Skin of body (tissue), 3 donors: ENCODE measurements at places on chromosomes 13 and 19. TPM values are rescaled to one million over a fixed set of nuclear protein-coding genes. Genes with fewer than 3 reads are reported as not detected.

TICAM1 gene
- total RNA-seq: 3.6 TPM

BRCA2 gene
- total RNA-seq: 5.6 TPM

GRCh38 chr13:105084931-105085330 is 1450.5 kb downstream of the EFNB2 start:
- DNase-seq: no peak

RGS9BP gene
- total RNA-seq: 0.89 TPM

DNA sequence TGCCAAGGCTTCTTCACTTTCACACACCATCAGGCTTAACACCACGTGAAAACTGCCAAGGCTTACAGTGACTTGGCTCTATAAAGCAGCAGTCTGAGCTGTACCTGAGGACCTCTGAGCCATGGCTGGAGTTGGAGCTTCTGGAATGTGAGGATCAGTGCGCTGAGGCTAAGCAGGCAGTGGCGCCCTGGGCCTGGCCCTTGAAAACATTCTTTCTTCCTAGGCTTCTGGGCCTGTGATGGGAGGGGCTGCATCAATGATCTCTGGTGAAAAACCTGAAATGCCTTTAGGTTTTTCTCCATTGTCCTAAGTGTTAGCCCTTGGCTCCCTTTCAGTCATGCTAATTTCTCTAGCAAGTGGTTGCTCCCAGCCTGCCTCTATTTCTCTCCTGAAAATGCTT is 192.5 kb upstream of the PCDH20 start:
- DNase-seq: no peak

GRCh38 chr13:62246581-62246980 is 830.9 kb upstream of the PCDH20 start:
- no peak for DNase-seq

- no peak for DNase-seq
These were observed 230.2 kb downstream of the TDRD3 start for GRCh38 chr13:60627071-60627686.

DNA sequence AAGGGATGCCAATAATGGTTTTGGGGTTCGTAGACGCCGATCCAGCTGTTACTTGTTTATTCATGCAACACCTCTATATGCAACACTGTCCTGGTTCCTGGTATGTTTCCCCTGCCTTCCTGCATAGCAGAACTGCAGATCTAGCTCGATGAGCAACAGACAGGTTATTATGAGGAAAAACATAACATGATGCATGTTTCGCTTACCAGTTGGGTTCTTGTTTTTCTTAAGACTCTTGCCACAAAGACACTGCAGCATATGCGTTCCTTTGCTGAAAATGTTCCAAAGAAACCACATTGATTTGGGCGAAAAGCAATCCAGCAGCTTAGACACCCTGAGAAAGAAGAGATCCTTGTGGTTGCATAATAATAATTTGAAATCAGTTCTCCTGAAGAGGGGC is 583 bp downstream of the FGF14 start:
- no peak for DNase-seq

GRCh38 chr13:27088619-27089018 is 83.0 kb downstream of the USP12 start:
- no peak for DNase-seq

- no peak for DNase-seq
These were observed 64.9 kb downstream of the CRYL1 start for GRCh38 chr13:20460761-20461160.
